ENCODE measurements at places on chromosomes 1 and 21.

DNA sequence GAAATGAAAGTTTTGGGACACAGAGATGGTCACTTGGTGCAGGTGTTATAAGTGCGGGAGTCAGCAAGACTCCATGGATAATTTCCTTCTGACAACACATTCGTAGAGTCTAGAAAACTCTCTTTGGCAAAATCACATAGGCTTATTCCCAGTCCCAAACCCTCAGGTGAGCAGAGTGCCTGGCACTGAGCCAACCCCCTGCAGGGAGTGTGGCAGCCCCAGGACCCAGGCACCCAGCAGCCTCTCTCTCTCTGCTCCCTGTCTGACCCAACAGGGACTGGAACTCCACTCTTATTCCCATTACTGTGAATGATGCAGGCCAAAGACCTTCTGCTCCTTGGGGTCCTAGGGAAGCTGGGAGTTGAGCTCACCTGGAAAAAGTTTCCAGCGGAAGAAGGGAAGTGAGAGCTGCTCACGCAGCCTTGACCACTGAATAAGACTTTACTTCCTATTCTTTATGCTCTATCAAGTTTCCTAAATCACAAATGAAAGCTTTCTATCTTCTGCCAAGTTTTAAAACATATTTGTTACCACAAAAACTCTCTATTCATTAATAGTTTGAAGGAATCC, 132.6 kb upstream of the ETV3 start:
- DNase-seq, result no peak

GRCh38 chr1:198496216-198497143, 44.0 kb downstream of the ATP6V1G3 start:
- DNase-seq, result no peak

GRCh38 chr1:90707363-90707710, 9.8 kb downstream of the BARHL2 start:
- DNase-seq, result no peak

DNA sequence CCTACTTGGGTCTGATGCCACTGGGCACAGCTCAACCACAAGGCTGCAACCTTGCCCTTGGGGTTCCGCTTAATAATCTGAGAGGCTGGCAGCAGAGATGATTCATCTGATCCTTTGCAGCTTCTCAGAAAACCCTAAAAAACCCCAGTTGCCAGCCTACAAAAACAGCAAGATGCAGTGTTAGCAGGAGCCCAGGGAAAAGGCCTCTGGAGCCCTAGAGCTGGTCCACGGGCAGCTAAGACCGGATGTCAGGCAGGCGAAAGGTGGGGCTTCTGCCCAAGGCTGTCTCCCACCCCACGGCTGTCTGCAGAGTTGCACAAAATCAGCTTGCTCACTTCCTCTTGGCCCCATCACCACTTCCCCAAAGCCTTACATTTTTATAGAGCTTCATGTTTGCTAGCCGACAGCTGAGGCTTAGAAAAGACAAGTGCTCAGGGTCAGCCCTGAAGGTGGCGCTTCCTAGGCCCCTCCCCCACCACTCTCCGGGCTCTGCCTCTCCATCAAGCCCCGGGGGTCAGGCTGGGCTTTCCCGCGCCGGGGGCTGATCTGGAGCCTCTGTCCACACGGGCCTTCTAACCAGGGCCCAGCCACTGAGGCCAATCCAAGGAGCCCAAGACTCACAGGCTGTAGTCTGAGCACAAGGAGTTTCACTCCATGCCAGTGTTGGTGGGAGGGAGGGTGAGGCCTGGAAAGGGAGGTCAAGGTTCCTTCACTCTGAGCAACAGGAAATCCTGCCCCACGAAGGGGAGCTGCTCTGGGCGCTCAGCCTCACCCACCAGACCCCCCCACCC, 4.2 kb upstream of the ADORA3 start:
- peak; percentile 59 for DNase-seq

DNA sequence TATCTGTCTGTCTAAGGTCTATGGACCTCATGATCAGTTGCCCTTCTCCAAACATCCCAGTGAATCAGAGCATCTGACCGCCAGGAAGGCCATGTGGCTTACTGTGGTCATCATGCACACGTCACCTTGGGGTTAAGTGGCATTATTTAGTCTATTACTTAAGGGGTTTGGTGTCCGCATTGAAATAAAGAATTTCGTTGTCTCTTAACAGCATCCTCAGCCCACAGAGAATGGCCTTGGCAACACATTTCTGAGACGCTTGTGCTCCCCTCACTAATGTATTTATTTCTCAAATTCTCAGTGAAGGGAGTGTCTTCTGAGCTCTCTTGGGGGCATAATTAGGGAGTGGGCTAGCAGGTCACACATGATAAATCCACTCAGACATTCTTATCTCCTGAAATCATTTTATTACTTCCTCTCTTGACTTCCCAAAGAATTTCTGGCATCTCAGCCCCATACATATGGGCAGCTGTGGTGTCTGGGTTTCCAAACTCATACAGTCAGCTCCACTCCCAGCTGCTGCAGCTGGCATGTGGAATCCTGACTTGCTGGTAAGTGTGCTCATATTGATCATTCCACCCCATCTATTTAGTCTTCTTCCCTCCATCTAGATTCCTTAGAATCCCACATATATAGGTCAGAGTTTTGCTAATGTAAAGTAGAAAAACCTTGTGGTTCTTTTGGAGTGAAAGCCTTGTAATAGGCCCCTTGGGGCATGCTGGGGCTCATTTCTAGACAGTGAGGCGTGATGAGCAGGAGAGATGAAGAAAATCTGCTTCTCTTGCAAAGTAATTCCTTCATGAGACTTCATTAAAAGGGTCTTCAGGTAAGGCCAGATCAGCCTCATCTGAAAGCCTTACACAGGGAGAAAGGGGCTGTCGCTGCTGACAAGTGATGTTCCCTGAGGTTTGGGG, 110.5 kb downstream of the HHAT start:
- DNase-seq, result no peak
